RPMI8226 (cell line): ENCODE measurements at places on chromosomes 2 and 18.
A peak's percentile ranks its signal among the peaks of the same experiment; 100 is the strongest.

DNA sequence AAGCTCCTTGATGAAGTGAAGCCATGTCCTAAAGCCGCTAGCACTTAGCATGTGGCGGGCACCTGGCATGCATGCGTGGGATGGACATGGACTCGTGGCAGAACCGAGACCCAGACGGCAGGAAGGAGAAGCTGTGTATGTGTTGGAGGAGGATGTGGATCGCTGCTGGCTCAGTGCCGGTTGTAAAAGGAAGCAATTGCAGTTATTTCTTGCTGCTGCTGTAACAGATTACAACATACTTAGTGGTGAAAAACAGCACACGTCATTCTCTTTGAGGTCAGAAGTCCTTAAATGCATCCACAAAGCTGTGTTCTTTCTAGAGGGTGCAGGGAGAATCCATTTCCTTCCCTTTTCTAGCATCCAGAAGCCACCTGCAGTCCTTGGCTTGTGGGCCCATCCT lies 74.6 kb downstream of the AGAP1 start:
- DNase-seq, result no peak

DNA sequence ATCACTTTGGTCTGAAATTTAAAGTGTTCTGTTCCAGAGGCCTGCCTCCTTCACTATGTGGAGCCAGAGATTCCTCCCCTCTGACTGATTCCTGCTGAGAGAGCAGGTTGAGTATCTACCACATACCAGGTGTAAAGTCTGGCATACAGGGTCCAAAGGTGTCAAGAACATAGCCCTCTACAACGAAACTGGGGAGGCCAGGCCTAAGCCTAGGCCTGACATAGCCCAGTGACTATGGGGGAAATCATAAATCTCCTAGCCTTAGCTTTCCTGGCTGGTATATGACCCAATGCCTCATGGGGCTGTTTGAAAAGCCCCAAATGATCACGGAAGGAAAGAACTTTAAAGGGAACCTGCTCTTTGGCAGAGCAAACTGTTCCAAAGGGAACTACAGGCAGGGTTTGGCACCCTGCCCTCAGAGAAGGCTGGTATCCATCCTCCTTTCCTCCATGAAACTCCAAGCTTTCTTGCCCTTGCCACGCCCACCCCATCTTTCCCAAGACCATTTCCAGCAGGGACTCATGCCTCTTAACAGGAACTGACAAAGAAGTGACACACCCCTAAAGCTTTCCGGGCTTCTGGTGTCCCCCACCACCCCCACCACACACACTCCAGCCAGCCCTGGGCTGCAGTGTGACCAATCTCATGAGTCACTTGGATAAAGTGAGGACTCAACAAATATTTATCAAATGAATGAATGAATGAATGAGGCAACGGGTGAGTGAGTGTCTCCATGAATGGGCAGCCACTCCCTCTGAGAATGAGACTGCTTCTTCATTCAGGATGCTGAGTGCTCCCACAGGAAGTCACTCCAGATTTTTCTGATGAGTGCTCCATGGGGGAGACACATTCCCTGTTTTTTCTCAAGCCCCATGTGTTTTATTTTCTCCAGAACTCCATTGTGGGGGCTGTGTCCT lies 114.5 kb upstream of the STPG4 start:
- DNase-seq, result no peak

- peak; percentile 69 for DNase-seq
Observed at GRCh38 chr18:11849841-11850634, 1.2 kb upstream of the CHMP1B start.

GRCh38 chr2:48471048-48471474 lies 58.9 kb upstream of the STON1 start:
- DNase-seq, result peak; percentile 50

DNA sequence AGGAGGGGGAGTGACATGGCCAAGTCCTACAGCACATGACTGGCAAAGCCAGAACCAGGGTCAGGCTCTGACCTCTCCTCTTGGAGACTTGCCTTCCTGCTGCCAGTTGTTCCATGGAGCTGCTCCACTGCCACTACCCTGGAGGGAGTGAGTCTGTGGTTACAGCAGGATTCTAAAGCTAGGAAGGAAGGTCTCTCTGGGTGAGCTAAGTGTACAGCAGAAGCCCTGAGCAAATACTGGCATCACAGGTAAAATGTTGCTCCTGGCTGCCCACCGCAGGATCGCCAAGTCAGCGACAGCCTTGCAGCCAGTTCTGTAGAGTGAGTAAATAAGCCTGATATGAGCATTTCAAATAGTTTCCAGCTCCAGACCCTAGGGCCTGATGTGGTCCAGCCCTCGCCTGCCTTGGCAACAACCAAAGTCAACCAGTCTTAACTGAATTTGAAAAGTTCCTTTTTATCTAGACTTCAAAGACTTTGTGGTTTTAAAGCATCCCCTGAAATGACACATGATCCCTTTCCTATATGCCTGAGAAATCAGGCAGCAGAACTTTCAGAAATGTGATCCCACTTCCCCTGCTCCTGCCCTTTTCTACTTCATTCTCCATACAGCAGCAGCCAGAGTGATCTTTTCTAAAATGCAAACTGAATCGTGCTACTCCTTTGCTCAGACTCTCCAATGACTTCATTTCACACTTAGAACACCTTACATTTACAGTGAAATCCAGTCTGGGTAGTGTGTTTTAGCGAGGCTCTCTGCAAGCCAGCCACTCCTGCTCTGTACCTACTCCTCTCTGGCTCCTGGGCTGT lies 114.3 kb downstream of the MGAT5 start:
- no peak for DNase-seq

DNA sequence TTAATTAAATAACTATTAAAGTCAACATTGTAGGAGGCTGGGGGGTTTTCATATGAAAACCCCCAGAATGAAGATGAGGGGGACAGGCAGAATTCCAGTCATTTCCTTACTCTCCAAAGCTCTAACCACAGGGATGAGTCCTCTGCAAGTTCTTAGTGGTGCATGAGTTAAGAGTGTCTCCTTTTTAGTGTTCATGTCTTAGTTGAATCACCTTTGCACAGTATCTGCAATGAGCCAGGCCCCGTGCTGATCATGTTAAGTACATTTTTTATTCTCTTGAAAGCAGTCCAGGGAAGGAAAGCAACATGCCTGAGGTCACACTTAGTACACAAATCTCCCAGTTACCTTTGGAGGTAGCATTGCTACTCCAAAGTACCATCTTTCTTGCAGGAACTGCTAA lies 25.7 kb upstream of the MSGN1 start:
- DNase-seq, result no peak

DNA sequence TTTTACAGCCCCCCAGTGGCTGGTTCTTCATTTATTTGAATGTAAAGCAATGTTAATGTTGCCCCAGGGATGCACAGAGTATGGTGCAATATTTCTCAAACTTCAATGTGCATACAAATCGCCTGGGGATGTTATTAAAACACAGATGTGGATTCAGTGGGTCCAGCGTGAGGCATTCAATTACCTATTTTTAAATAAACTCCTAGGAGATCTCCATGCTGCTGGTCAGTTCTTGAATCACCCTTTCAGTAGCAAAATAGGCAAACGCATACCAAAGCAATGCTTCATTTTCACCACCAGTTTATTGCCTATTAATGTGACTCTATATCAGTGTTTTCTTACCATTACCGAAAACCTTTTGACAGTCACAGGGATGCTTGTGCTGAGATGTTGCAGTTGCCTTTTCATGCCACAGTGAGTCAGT lies 530.7 kb downstream of the CBLN2 start:
- DNase-seq, result no peak

DNA sequence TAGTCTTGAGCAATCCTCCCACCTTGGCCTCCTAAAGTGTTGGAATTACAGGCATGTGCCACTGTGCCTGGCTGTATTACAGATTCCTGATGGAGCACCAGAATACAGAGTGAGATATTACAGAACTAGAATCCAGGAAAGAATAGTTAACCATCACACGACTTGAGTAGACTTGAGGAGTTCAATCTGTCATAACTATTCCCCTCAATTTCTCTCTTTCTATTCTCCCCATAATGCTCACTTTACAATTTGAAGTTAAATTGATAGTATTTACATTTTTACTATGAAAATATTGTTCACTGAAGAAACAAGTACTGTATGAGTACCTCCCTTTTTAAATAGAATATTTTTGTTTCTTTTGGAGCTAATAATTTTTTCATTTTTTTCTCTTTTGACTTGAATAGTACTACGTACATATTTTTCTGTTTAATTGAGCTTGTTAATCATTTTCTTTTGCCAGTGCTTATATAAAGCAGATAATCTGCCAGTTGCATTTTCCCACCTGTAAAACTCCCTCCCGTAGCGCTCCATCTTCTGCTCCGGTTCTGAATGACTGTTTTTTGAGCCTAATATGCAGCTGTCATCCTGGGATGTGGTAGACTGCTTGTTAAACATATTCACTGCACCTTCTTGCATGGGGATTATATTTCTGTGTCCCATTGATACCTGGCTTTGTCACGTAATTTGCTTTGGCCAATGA lies 105.5 kb downstream of the MYCN start:
- DNase-seq, result no peak

DNA sequence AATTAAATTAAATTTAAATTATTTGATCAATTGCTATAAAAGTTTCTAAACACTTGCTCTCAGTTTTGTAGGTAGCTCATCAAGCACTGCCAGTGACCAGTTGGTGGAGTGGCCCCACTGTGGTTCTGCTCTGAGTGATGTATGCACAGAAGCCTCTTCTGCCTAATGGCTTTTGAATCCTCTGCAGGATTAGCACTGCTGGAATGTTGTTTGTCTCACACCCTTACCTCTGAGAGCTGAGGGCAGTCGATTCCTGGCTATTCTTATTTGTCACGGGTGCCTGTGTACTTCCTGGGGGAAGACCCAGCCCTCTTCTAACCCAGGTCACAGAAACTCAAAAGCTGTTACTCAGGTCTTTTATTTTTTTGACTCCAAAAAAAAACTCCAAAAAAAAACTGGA lies 9.5 kb downstream of the CAPN14 start:
- no peak for DNase-seq

DNA sequence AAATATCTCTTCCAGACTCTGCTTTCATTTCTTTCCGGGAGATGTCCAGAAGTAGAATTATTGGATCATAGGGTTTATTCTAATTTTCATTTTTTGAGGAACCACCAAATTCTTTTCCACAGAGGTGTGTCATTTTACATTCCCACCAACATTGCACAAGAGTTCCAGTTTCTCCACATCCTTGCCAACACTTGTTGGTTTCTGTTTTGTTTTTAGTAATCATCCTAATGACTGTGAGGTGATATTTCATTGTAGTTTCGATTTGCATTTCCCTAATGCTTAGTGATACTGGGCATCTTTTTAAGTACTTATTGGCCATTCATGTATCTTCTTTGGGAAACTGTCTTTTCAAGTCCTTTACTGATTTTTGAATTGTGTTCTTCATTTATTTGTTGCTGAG lies 513.1 kb downstream of the PARD3B start:
- DNase-seq, result no peak

DNA sequence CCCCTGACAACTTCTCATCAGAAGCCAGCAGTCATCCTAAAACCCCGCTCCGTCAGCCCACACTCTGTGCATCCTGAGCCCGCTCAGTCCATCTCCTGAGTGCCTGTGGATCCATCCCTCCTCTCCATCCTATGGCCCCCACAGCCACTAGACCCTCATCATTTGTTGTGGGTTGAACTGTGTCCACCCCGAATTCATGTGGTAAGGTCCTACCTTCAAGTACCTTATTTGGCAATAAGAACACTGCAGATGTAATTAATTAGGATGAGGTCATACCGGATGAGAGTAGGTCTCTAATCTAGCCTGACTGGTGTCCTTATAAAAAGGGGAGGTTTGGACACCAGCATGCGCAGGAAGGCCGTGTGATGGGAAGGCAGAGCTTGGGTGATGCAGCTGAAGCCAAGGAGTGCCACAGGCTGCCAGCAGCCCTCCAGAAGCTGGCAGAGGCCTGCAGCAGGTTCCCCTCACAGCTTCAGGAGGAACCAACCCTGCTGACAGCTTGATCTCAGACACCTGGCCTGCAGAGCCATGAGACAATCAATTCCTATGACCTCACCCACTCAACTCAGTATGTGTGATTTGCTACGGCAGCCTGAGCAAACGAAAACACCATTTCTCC lies 192.4 kb downstream of the ZBTB7C start:
- DNase-seq, result no peak

DNA sequence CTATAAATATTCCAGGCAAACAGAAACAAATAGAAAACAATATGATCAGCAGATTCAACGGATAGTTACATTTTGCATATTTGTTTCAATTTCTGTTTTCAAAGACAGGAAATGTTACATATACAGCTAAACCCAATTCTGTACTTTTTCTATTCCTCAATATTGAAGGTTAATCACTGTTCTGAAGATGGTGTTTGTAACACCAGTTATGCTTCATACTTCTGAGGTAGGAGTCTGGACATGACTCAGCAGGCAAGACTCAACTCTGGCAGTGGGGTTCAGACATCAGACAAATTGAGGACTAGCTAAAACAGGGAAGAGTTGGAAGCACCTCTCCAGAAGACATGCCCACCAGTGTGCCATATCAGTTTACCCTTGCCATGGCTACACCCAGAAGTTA lies 16.6 kb downstream of the SERPINB13 start:
- no peak for DNase-seq

GRCh38 chr2:33511141-33511540 lies 34.7 kb downstream of the RASGRP3 start:
- DNase-seq, result no peak

DNA sequence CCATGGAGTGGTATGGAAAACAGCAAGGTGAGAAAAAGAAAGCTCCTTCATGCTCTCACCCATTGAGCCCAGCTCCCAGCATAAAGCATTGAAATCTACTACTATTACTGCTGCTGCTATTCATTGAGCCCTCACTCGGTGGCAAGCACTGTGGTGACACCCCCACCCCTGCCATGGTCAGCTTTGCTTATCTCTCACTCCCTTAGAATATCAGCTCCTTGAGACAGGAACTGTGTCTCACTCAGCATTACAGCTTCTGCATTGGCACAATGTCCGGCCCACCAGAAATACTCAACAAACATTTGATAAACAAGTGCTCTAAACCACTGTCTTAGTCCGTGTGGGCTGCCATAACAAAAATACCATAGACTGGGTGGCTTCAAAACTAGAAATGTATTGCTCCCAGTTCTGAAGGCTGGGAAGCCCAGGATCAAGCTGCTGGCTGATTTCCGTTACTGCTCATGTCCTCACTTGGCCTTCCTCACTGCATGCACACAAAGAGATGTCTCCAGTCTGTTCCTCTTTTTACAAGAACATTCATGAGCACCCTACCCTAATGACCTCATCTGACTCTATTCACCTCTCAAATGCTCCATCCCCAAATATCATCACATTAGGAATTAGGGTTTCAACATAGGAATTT lies 116.3 kb downstream of the ZBTB7C start:
- no peak for DNase-seq

- no peak for DNase-seq
Observed at GRCh38 chr18:35345460-35345921, 1.3 kb upstream of the ZNF24 start.

GRCh38 chr2:154995361-154995760 lies 296.9 kb downstream of the KCNJ3 start:
- DNase-seq, result no peak

GRCh38 chr2:236758406-236758805 lies 188.8 kb downstream of the ACKR3 start:
- no peak for DNase-seq

DNA sequence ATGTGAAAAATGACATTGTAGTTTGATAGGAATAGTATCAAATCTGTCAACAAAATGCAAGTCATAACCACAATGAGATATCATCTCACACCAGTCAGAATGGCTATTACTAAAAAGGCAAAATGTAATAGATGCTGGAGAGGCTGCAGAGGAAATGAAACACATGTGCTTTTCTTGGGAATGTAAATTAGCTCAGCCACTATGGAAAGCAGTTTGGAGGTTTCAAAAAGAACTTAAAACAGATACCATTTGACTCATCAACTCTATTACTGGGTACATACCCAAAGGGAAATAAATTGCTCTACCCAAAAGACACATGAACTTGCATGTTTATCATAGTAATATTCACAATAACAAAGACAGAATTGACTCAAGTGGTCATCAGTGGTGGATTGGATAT lies 572.6 kb downstream of the TRIB2 start:
- DNase-seq, result no peak
